ENCODE measurements at places on chromosomes 6 and 20.
A peak's percentile ranks its signal among the peaks of the same experiment; 100 is the strongest.

DNA sequence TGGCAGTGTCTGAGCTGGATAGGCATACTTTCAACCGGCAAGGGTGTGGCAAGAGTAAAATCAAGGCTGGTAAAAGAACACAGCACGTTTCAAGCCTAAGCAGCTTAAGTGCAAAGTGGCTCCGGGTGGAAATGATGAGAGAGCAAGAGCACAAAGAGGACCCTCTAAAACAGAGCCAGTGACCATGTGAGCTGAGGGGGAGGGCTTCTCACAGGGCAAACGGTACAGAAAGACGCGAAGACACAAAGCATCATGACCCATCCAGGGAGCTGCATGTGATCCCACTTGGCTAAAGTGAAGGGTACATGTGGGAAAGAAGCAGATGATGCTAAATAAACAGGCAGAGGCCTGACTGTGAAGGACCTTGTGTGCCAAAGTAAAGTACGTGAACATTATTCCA lies 25.7 kb downstream of the FKBP5 start:
- no peak for DNase-seq

DNA sequence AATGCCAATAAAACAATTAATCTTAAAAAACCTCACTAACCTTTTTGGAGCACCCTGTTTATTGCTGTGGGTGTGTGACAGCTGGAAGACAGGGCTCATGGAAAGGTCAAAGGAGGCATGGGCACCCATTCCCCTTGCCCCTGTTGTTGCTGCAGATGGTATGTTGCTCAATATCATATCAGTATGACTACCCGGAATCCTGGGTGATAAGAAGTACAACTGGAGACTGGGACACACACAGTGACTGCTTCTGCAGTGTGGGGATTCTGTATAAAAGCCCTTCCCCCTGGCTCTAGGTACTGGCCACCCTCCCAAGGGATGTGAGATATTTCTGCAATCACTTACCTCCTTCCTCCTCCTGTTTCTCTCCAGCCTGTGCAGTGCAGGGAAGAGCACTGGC lies 47.3 kb upstream of the IL20RA start:
- peak; percentile 25 for DNase-seq

DNA sequence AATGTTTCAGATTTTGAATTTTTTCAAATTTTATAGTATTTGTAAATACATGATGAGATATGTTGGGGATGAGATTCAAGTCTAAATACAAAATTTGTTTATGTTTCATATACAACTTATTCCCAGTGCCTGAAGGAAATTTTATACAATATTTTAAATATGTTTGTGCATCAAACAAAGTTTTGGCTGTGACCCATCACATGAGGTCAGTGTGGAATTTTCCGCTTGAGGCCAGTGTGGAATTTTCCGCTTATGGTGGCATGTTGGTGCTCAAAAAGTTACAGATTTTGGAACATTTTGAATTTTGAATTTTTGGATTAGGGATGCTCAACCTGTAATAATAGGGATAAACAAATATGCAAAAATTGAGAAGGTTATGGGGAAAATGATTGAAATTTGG lies 356.6 kb upstream of the JAG1 start:
- no peak for DNase-seq

GRCh38 chr20:51969191-51969590 lies 166.9 kb upstream of the SALL4 start:
- DNase-seq: no peak

DNA sequence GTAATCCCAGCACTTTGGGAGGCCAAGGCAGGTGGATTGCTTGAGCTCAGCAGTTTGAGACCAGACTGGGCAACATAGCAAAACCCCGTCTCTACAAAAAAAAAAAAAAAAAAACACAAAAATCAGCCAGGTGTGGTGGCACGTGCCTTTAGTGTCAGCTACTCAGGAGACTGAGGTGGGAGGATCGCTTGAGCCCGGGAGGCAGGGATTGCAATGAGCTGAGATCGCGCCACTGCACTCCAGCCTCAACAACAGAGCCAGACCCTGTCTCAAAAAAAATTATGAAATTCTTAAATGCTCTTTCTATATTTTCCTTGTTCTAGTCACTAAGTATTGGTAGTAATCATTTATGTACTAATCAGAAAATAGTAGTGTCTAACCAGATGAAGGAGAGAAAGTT lies 30.6 kb downstream of the SYTL3 start:
- DNase-seq: no peak

GRCh38 chr6:56062836-56063235 lies 184.5 kb downstream of the COL21A1 start:
- DNase-seq: no peak

DNA sequence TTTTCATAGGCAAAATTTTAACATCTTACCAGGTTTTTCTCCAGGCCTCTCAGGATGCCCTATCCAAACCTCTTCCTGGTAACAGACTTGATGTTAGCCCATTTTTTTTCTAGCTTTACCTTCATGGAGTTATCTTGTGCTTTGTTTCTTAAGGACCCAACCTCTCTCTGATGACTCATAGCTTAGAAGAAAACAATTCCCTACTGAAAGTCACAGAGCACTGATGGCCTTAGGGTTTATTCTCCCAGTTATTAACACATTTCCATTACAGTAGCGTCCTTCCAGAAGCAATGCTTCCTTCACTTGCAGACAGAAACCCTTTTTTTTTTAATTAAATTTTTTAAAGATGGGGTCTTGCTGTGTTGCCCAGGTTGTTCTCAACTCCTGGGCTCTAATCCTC lies 79.4 kb downstream of the IYD start:
- no peak for DNase-seq

DNA sequence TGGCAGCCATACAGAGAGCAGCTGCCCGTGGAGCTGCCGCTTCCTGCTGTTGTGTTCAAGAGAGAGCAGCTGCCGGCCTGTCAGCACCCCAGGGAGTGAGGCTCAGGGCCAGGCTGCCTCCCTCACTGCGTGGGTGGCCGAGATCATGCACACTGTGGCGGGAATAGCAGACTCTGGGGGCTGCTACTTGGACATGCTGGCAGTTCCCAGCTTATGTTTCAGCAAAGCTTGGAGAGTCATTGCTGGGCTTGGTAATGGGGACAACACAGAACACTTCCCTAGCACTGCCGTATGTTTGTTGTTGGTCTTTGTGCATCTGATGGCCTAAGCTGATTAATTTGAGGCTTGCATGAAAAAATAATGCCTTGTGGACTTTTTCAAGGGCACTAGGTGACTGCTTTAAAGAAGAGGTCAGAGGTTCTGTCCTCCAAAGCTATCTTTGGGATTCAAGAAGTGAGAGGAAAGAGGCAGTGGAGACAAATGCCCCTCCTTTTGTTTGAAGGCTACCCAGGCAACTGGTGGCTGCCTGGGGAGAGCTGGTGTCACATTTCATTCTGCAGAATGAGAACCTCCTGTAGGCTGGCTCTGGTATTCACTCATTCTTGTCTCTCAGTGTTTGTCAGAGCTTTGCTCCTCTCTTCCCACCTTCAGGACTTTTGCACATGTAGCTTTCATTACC lies 18.8 kb downstream of the MRAP2 start:
- DNase-seq: no peak

DNA sequence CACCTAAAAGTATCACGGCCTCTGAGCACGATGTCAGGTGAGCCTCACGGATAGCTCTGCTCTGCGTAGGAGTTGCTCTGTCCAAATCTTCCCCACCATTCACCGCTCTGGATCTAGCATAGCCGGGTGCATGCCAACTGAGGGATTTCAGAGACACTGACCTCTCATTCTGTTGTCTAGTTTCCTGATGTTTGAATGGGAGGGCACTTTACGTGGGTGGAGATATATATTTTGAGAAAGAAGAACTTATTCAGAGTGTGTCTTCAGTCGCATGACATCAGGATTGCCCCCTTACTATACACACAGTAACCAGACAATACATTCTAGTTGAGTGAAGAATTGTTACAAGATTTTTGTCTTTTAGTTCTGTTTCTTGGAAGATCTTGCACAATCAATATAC lies 96.5 kb upstream of the CITED2 start:
- no peak for DNase-seq

DNA sequence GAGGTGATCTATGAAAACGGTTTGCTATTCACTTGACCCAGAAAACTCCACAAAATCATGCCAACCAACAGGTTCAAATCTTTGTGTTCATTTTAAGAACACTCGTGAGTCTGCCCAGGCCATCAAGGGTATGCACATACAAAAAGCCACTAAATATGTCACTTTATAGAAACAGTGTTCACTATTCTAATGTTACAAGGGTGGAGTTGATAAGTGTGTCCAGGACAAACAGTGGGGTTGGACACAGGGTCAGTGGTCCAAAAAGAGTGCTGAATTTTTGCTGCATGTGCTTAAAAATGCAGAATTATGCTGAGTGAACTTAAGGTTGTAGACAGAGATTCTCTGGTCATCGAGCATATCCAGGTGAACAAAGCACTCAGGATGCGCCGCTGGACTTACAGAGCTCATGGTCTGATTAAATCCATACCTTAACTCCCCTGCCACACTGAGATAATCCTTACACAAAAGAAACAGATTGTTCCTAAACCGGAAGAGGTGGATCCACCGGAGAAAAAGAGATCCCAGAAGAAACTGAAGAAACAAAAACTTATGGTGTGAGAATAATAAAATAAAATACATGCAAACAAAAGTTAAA lies 23.5 kb downstream of the KIAA0408 start:
- no peak for DNase-seq

- peak; percentile 67 for DNase-seq
Measured at GRCh38 chr20:53940907-53941545, 129.4 kb downstream of the BCAS1 start.

GRCh38 chr6:35544769-35545361 lies 32.2 kb upstream of the TULP1 start:
- DNase-seq: no peak

DNA sequence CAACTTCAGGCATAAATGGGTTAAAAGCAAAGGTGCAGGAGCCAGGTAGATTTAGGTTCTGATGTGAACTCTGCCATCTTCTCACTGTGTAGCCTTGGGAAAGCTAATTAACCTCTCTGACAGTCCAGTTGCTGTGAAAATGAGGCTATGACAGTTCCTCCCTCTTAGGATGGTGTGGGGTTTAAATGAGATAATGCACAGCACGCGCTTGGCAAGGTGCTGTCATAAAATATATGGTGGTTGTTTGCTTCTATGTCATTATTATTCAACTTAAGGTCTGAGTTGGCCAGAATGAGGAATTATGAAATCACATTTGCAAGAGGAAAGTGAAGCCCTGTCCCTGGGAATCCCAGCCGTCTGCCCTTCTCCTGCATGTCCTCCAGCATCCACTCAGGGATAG lies 15.5 kb upstream of the BCAS1 start:
- DNase-seq: no peak

DNA sequence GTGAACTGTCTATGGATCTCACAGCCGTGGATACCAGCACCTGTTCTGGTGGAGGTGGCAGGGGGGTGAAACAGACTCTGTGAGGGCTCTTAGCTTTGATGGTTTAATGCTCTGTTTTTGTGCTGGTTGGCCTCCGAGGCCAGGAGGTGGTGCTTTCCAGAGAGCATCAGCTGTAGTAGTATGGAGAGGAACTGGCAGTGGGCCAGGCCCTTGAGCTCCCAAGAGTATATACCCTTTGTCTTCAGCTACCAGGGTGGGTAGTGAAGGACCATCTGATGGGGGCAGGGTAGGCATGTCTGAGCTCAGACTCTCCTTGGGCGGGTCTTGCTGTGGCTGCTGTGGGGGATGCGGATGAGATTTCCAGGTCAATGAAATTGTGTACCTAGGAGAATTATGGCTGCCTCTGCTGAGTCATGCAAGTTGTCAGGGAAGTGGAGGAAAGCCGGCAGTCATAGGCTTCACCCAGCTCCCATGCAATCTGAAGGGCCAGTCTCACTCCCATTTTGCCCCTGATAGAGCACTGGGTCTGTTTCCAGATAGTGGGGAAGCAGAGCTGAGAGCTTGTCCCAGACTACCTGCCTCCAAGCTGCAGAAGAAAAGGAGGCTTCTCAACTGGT lies 102.7 kb upstream of the AHI1 start:
- DNase-seq: no peak

GRCh38 chr6:15411766-15412165 lies 165.9 kb downstream of the JARID2 start:
- DNase-seq: no peak

DNA sequence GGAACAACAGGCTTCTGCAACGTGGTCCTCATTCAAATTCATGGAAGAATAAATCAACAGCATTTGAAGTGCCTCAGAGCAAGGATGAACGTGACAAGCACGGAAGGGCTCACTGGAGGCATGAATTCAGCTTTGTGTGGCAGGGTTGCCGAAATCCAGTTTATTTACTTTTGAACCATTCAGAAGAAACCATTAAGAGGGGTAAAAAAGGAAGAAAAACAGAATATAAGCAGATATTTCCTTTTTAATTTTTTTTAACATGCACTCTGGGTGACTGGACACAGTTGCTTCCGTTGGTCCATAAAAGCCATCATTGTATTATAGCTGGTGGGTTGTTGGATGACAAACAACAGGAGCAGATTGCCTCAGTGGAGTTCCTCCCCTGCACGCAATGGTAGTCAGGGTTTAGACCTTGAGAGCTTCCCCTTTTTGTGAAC lies 17.3 kb upstream of the SNRPB2 start:
- DNase-seq: no peak

GRCh38 chr20:12702312-12702711 lies 306.5 kb upstream of the SPTLC3 start:
- DNase-seq: peak; percentile 45

DNA sequence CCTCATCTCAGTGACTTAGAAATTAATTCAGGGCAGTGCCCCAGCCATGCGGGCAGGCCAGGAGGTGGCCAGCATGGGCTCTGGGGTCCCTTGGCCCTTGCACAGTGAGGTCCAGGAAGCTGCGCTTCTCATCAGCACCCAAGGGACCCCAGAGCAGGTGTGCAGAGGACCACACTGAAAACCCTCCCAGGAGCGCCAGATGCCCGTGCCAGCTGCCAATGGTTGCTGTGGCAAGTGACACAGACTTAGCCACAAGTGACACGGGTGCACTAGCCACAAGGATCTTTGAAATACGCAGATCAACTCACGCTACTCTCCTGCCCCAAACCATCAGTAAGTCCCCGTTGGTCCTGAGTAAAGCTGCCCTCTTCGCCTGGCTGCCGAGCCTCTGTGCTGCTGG lies 88.1 kb downstream of the ERMARD start:
- no peak for DNase-seq

DNA sequence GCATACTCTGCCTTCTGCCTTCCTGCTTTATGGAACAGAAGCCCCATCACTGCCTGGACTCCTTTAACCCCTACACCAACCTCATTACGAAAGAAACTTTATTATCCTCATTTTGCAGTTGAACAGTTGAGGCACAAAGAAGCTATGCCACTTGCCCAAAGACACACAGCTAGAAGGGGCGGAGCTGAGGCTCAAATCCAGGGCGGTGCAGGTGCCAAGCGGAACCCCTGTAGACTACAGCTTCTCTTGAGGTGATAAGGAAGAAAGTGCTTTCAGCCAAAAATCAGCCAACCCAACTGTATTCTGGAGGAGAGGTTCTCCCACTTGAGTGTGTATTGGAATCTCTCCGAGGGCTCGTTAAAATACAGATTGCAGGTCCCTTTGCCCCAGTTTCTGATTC lies 90.5 kb downstream of the PRND start:
- DNase-seq: no peak

- peak; percentile 14 for DNase-seq
Measured at GRCh38 chr20:62772990-62773844, 23.1 kb upstream of the MRGBP start.
